ENCODE measurements at places on chromosomes 2 and 18.

- no peak for DNase-seq
Observed at GRCh38 chr18:71405169-71405809, 1116.4 kb downstream of the SOCS6 start.

GRCh38 chr2:55153584-55154299 is 78.4 kb downstream of the CLHC1 start:
- no peak for DNase-seq

DNA sequence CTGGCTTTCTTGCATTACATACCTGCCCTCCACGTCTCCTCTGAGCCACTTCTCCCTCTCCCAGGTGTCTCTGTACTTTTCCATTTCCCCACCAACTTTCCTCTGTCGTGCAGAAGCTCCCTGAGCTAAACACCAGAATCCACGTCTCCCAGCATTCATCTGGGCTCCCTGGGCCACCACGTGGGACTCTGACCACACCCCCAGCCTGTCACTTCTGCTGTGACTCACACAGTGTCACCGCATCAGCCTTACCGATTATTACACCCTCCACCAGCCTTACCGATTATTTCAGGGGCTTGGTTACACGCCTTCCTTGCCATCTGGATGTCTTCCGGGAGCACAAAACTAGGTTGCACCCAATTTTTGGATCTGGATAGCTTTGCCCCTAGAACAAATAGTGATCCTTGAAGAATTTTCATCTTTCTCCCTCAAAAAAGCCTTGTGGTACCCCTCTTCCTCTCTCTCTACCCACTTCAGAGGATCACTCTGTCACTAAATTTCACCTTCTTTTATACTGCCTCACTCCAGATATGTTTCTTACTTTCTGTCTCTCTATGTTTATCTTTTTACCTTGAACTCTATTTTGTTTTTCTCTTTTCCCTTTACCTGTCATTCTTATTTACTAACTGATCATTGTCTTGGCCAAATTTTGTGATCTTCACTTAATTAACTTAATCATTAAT is 136.9 kb upstream of the CAB39 start:
- DNase-seq: no peak

DNA sequence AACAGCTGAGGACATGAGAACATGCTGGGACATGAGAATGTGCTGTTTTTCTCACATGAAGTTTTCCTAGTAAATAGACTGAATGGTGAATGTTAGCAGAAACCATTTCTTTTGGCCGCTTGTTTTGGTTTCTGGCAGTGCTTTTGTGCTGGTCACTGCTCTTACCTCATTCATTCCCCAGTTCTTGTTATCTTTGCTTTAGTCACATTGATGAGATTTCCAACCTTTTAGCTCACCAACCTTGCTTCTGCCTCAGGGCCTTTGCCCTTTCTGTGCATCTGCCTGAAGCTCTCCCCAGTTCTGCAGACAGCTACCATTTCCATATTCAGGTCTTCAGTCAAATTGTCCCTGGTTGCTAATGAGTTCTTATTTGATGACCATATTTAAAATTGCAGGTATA is 91.6 kb downstream of the PTPRM start:
- DNase-seq: no peak

GRCh38 chr2:164920430-164920829 is 34.9 kb downstream of the SLC38A11 start:
- peak; percentile 60 for DNase-seq

All from AG08396 (cell line).